ENCODE measurements at places on chromosomes 3 and 15.
A peak's percentile ranks its signal among the peaks of the same experiment; 100 is the strongest.

GRCh38 chr3:71111784-71112440, 471.6 kb downstream of the FOXP1 start:
- DNase-seq = no peak

- DNase-seq = no peak
Measured at GRCh38 chr3:157631478-157631877, 128.3 kb upstream of the VEPH1 start.

GRCh38 chr3:127349501-127350171, 61.8 kb upstream of the PRR20G start:
- DNase-seq = no peak

DNA sequence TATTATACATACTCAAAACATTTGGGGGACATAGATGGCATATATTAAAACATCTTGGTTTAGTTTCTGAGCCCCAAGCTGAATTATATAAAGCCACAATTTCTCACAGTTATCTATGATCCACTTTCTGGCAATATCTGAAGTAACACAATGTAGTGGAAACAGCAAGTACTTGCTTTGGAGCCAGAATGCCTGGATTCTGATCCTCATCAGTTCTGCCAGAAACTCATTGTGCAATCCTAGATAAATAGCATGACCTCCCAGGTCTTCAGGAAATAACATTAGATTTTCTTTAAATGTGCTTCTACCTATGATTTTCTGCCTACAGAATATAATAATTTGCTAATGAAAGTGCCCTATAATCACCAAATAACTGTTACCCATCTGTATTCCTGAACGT, 544.9 kb downstream of the NAALADL2 start:
- no peak for DNase-seq

DNA sequence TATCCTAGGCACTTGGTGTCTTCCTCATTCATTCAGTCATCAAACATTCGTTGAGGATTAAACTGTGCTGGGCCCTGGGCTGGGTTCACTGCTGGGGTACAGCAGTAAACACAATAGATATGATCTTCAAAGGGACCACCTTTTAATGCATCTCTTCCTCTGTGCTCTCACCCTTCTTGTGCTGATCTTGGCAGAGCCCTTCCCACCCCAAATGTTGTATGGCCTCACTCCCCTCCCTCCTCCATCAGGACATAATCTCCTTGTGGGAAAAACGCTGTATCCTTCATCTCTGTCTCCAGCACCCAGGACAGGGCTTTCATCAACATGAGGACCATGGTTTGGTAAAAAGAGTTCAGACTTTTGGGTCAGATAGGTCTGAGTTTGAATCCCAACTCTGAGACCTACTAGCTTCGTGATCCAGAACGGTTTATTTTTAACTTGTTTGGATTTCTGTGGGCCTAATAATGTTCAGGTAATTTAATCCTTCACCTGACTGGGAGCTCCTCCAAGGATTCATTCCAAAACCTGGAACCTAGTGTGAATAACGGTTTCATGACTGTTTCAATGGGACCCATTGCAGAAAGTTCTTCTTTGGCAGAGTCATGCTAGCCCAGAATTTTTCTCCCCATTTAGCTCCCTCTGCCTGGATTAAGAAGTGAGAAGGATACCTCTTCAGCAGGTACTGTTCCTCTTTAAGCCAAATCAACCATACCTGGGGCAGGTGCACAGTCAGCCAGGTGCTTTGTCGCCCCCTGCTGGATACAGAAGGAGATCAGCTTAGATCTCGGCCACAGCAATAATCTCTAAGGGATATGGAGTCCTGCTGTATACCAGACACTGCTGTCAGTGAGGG, 5.2 kb upstream of the WNT7A start:
- peak; percentile 56 for DNase-seq

GRCh38 chr15:81596159-81596865, 222.3 kb upstream of the TMC3 start:
- no peak for DNase-seq

GRCh38 chr3:127196002-127196401, 3.1 kb downstream of the PRR23E start:
- DNase-seq = no peak

DNA sequence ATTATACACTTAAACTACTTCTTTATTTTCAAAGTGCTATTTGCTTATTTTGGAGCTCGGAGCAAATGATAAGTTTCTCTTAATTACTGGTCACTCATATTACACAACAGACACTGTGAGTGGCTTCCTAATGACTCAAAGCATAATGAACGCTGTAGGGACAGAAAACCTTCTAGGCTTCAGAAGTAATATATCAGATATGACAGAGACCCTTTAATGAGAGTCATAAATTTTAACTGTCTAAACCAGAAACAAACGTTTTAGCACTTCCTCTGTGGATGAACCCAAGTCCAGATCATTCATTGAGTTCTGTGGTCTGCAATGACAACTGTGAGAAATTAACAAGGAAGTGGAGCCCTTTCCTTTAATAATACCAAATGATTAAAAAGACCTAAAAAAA, 66.6 kb downstream of the ARPP21 start:
- no peak for DNase-seq

- no peak for DNase-seq
Measured at GRCh38 chr3:51519848-51520247, 18.7 kb upstream of the RAD54L2 start.

DNA sequence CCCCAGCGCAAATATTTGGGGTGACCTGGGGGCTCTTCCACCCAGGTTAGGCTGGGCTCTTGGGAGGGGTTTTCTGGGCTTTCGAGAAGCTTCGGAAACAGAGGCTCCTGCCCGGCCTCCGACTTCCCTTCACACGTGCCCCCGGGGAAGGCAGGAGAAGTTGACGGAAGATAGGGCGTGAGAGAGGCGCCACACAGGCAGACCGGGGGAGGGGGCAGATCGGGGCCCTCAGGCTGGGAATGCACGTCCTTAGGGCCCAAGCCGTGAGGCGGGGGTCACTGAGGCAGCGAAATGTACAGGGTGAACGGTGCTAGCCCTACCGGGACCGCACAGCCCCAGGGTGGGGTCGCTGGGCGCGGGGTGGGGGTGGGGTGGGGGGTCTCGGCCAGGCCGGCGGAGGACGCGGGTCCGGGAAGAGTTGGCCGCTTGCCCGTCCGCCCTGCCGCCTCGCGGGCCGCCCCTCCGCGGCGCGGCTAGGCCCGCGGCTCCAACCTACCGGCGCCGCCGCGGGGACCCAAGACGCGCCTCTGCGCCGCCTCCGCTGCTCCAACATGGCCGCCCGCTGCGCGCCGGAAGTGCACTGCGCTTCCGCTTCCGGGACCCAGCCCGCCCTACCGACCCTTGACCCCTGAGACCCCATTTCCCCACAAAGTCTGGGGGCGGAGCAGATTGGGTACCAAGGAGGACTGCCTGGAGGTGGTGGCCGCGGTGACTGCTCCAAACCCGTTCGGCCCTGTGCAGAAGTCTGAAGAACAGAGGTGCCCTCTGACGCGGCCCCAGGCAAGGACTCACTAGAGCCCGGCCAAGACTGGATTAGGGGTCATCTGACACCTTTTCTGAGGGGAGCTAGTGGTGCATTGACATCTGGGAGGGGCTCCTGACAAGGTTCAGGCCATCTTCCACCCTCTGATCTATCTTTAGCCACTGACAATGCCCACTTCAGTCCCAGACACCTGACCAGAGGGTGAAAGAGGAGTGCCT, at the start of gene CCDC71:
Gene CCDC71 (minus strand): TSS at position 561 of the 981 bp plus-strand sequence. CDS start 2,123 bp downstream, outside the sequence.
- DNase-seq = peak; percentile 72

DNA sequence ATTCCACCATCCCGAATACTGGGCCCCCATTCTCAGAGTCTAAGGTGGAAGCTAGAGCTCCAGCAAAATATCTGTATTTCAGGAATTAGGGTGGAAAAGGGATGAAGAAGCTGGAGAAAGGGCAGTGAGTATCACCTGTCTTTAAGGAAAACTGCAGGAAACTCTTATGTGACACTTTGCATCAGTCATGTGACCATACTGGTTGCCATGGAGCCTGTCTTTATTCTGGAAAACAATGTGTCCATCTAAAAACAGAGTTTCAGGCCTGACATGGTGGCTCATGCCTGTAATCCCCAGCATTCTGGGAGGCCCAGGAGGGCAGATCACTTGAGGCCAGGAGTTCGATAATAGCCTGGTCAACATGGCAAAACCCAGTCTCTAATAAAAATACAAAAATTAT, 52.9 kb upstream of the FSIP1 start:
- DNase-seq = no peak

DNA sequence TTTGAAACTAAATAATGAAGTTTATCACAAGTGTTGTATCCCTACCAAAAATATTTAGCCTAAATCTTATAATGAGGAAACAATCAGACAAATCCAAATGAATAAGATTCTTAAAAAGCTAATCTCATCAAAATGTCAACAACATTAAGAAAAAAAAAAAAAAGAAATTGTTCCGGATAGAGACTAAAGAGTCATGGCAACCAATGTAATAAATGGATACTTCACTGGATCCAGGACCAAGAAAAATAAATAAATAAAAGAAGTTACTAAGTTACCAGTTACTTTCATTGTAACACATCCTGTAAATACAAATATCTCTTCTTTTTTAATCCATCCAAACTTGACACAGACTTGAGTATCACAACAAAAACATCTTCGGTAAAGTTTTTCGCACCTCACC, 607 bp downstream of the MRPL47 start:
- no peak for DNase-seq
